T-helper 2 cell treated with Interferon-gamma antibody and Interleukin-4, amounts not matched to agents 100 ng/mL and 5 ng/mL, for 36 hours (primary cell): ENCODE measurements at places on chromosomes 12 and 14. TPM values are rescaled to one million over a fixed set of nuclear protein-coding genes. Genes with fewer than 3 reads are reported as not detected.

BCL2L14 gene
- total RNA-seq: 2.1 and 2.2 TPM in 2 replicates

SPIC gene
- not detected in 2 replicates for total RNA-seq

KLRG1 gene
- total RNA-seq: 3.5 TPM in 2 replicates

TBX3 gene
- total RNA-seq: not detected in 2 replicates

IRAK3 gene
- 0.93 and 1.4 TPM in 2 replicates for total RNA-seq

FAM186B gene
- total RNA-seq: 0.16 TPM in 1 of 2 replicates, not detected in the other

CABP1 gene
- total RNA-seq: not detected in 2 replicates

SLC17A8 gene
- not detected in 2 replicates for total RNA-seq

VASH1 gene
- 5.8 and 6.4 TPM in 2 replicates for total RNA-seq

TAS2R7 gene
- not detected in 2 replicates for total RNA-seq

CORO1C gene
- 45.6 and 47.7 TPM in 2 replicates for total RNA-seq
